ENCODE measurements at places on chromosomes 7 and 10.

GRCh38 chr7:74256491-74257408 is 2.6 kb upstream of the RFC2 start:
- no peak for DNase-seq

GRCh38 chr7:77321300-77321699 is 94.8 kb downstream of the GSAP start:
- DNase-seq = no peak

- DNase-seq = no peak
Measured at GRCh38 chr7:1494447-1494846, 9.7 kb downstream of the INTS1 start.

DNA sequence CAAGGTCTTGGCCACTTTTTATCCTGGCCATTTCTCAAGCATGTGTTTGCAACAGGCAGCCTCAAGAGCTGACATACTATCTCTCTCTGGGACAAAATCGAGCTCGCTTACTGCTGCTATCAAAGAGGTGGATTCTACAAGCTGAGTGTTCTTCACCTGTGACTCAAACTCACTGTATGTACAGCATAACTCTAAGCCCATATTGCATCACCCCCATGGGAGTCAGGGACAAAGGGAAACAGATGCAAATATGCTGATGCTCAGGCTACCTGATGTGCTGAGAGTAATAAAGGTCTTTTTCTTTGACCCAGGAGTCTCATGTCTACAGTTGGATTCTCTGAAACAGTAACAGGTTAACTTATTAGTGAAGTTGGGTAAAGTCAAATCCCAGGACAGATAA is 45.2 kb downstream of the PCLO start:
- no peak for DNase-seq

GRCh38 chr10:128055061-128055868 is 71.0 kb downstream of the MKI67 start:
- DNase-seq = no peak
